Hematopoietic multipotent progenitor cell treated with erythropoietin and hydrocortisone succinate and interleukin-3 and kit ligand, for 8 days (in vitro differentiated cells): ENCODE measurements at places on chromosomes 11 and 22.

DNA sequence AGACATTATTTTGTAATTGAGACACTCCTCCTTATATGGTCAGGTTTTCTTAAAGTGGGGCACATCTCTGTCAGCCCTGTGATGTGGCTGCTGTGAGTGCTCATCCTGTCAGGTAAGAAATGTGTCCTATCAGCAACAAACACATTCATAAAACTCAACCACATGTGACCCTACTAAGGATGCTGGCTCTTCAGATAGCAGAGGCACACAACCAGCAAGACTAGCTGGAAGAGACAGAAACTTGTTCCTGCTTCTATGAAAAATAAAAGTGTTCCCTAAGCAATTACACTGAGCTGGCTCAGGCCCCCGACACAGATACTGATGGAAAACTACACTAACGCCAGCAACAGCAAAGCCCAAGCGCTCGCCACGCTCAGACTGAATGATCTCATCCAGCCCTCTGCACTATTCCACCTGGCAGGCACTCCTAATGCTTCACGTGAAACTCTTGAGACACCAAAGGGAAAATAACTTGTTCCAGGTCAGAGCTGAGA is 49.8 kb upstream of the CYP2D6 start:
- peak; percentile 94 for DNase-seq

GRCh38 chr11:104855965-104856364 is 42.3 kb downstream of the CASP12 start:
- no peak for DNase-seq

- DNase-seq = peak; percentile 62
These were observed 10.2 kb upstream of the STK33 start for GRCh38 chr11:8604078-8604723.

- DNase-seq = no peak
These were observed 106.3 kb downstream of the KCNQ1OT1 start for GRCh38 chr11:2593393-2593950.

DNA sequence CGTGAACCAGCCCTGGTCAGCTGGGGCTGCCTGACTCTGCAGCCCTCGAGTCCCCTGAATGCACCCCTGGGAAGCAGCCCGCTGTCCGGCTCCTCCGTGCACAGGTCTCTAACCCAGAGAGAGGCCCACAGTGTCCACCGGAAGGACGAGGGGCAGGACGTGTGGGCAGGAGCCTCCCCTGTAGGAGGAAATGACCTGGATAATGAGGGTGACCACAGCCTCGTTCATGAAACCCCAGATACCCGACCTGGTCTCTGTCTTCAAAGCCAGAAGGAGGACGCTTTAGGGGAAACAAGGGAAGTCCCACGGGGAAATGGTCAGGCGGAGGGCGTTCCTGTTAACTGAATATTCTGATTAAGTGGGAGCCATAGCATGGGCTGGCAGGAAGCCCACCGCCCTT is 23.3 kb downstream of the LIF start:
- no peak for DNase-seq

DNA sequence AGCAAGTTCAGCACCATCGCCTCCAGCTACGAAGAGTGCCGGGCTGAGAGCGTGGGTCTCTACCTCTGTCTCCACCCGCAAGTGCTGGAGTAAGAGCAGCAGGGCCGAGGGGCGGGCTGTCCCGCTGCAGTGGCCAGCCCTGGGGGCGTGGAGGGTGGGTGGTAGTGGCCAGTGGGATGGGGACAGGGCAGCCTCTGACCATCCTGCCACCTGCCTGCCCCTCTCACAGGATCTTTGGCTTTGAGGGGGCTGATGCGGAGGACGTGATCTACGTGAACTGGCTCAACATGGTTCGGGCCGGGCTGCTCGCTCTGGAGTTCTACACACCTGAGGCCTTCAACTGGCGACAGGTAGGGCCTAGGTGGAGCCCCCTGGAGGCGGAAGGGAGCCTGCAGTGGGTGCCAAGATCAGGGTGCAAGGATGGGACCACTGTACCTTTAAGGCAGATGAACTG is 15.0 kb upstream of the BBS1 start:
- no peak for DNase-seq

GRCh38 chr11:78647266-78647915 is 72.7 kb upstream of the NARS2 start:
- DNase-seq = no peak

GRCh38 chr22:30575859-30576258 is 1.4 kb upstream of the GAL3ST1 start:
- no peak for DNase-seq

GRCh38 chr22:43249789-43250471 is 63.0 kb upstream of the TTLL12 start:
- DNase-seq = no peak

- DNase-seq = peak; percentile 94
These were observed 72.9 kb downstream of the LARGE2 start for GRCh38 chr11:45995342-45995734.

GRCh38 chr11:17578296-17578695 is 31.2 kb downstream of the OTOG start:
- DNase-seq = no peak

DNA sequence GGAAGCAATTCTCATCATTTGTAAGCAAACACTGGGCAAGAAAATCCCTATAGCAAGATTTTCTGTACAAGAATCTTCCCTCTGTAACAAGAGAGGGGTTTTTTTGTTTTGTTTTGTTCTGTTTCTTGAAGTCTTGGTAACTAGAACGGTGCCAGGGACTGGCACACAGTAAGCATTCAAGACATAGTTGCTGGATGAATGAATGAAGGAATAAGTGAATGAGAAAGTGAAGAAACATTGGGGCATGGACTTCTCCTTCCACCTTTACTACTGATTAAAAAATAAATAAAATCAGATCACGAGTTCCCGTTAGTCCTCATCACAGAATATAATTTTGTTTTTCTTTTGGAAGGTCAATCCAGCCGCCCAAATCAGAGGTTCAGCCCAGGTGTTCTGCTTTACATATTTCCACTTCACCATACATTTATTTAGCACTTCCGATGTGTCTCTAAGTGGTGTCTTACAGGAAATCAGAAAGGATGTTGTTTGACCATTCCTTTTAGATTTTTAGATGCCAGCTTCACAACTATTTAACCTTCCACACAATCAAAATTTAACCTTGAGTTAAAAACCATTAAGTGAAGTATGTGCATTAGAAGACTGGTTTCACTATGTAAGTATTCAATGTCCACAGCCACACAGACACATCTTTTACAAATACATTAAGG is 281.2 kb downstream of the CADM1 start:
- no peak for DNase-seq
